ENCODE measurements at places on chromosomes 12 and 14.

GRCh38 chr14:23443881-23444280 lies 8.4 kb upstream of the MYH7 start:
- no peak for DNase-seq

GRCh38 chr12:110023059-110023980 lies 24.1 kb downstream of the ANKRD13A start:
- no peak for DNase-seq

- no peak for DNase-seq
Observed at GRCh38 chr14:99118946-99119345, 153.1 kb downstream of the BCL11B start.

DNA sequence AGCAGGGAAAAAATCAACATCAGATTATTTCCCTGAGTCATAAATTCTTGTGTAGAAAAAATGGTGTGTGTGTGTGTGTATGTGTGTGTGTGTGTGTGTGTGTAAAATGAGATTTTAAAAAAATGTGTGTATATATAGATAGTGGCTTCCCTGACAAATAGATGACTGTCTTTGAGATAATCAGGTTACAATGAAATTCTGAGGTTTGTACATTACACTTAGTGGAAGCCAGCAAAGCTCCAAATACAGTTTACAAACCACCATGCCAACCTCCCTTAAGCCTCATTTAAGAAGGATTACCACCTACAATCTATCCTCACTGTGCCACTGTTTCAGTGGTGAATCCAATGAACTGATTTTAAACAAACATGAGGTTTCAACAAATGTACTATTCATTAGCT lies 93.8 kb downstream of the MED13L start:
- no peak for DNase-seq

DNA sequence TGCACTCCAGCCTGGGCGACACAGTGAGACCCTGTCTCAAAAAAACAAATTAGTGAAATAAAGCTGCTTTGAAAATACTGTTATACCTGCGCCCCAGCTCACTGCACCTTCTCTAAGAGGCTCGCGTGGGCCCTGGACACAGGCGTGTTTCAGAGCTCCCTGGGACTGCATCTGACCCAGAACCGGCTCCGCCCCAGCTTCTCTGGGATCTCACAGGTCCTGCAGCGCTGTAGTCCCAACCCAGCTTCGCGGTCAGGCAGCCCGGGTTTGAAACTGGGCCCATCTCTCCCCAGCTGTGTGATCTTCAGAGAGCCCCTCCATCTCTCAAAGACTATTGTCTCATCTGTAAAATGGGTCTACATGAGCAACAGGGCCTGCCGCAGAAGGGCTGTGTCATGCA lies 7.5 kb downstream of the RIMBP2 start:
- DNase-seq: no peak

- DNase-seq: no peak
Observed at GRCh38 chr14:51873221-51873893, 12.9 kb downstream of the GNG2 start.
